Aorta (tissue), 5 donors: ENCODE measurements at places on chromosomes 1 and 21. TPM values are rescaled to one million over a fixed set of nuclear protein-coding genes. Genes with fewer than 3 reads are reported as not detected.

ATXN7L2 gene
- 3.8 TPM for total RNA-seq

FAM229A gene
- total RNA-seq, result 6.5 TPM

- peak; percentile 75 for DNase-seq
- H3K27ac ChIP-seq, result no peak overlapping the region
- no peaks in the 10 kb centered on the region for H3K27me3 ChIP-seq
- H3K4me1 ChIP-seq, result no peaks in the 10 kb centered on the region
Observed at GRCh38 chr1:172766462-172766861, 107.6 kb downstream of the FASLG start.

DNA sequence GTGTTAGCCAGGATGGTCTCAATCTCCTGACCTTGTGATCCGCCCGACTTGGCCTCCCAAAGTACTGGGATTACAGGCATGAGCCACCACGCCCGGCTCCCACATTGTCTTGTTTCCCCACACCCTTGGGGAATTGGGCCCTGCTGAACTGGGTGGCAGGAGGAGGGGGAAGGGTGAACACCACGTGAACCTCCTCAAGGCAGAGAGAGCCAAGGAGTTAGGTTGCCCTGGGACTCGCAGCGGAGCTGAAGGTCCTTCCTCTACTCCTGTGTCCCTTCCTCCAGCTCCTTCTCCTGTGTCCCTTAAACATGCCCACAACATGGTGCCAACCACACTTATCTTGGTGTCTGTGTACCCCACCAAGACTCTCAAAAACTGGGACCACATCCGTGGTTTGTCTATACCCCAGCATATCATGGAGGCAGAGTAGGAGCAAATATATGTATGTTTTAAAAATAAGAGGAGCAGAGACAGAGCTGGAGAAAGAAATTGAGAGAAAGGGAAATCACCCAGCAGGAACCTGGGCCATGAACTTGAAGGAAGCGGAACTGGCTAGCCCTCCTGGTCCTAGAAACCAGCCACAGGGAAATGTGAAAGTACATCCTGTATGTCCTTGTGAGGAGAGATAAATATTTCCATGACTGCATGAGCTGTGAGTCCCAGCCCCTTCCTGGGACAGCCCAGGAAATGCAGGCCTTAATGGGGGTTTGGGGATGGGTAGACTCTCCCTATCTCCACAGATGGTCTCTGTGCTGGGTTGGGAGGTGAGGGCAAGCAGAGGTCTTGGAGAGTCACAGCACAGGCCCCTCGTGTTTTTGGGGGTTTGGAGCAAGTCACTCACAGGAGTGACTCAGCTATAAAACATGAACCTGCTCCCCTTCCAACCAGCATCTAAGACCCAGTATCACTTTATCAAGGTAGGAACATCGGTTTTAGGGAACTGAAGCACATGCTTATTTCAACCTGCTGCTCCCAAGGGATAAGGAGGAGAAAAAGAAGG lies 9.4 kb upstream of the TAL1 start:
- H3K27me3 ChIP-seq, result no peaks in the 10 kb centered on the region
- H3K4me3 ChIP-seq, result no peak overlapping the region
- H3K36me3 ChIP-seq, result no peaks in the 10 kb centered on the region
- H3K27ac ChIP-seq, result no peak overlapping the region
- no peak for DNase-seq
- H3K4me1 ChIP-seq, result no peaks in the 10 kb centered on the region

- H3K4me3 ChIP-seq, result no peak overlapping the region
- H3K4me1 ChIP-seq, result no peaks in the 10 kb centered on the region
- no peaks in the 10 kb centered on the region for H3K36me3 ChIP-seq
- H3K27me3 ChIP-seq, result no peaks in the 10 kb centered on the region
- DNase-seq, result no peak
Observed at GRCh38 chr1:228358039-228358763, 48.4 kb downstream of the TRIM11 start.

GRCh38 chr1:151054971-151055547 lies 4.4 kb downstream of the CDC42SE1 start:
- no peak overlapping the region for H3K4me3 ChIP-seq
- H3K27me3 ChIP-seq, result no peaks in the 10 kb centered on the region
- H3K4me1 ChIP-seq, result peaks cover 4% of the 10 kb centered on the region
- peaks cover 2% of the 10 kb centered on the region for H3K36me3 ChIP-seq
- peak overlapping the region; percentile 17 for H3K27ac ChIP-seq

DNA sequence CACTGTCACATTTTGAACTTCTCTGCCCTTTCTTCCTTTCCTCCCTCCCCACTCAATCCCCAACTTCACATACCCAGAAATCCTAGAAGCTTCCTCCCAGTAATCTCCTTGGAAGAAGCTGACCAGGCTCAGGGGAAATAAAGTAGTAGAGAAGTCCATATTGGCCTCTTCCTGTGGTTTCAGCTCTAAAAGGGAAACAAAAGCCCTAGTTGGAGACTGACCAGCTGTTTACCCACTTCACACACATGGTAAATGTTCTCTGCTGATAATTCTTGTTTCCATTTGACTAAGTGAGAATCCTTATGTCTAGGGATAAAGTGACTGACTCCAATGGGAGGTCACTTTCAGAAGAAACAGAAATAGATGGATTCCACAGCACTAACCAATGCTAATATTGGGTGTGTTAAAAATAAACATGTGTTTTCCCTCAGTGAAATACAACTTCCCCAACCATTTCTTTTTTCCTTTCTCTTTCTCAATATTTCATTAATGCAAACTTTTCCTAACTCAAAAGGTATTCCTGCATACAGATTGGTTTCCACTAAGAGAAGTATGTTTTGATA lies 178.9 kb upstream of the DPT start:
- no peak for DNase-seq
- H3K27me3 ChIP-seq, result no peaks in the 10 kb centered on the region
- H3K4me3 ChIP-seq, result no peak overlapping the region
- no peaks in the 10 kb centered on the region for H3K36me3 ChIP-seq

DNA sequence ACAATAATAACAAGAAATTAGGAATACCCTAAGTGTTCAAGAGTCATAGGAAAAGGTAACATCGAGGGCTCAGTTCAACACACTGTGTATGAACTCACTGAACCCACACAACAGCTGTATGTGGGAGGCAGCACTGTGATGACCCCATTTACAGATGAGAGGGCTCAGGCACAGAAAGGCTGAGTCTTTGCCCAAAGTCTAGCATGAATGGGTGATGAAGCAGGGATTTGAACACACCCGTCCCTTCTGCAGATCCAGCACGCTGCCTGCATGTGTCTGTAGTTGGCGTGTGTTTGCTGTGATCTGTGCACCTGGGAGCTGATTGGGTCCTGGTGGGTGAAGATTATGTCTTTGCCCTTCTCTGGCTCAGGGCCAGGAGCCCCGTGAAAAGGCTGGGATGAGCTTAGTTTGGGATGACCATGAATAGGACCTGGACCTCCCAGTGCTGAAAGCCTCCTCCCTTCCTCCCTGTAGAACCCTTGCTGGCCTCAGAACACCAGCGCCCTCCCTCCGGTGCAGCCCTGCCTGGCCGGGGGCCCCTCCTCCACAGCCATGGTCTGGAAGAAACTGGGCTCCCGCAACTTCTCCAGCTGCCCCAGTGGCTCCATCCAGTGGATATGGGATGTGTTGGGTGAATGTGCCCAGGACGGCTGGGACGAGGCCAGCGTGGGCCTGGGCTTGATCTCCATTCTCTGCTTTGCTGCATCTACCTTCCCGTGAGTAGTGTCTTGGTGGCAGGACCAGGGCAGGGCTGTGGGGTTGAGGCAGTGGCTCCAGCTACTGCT lies 5.2 kb downstream of the SLC66A1 start:
- H3K27ac ChIP-seq, result no peak overlapping the region
- H3K27me3 ChIP-seq, result no peaks in the 10 kb centered on the region
- DNase-seq, result no peak
- H3K36me3 ChIP-seq, result no peaks in the 10 kb centered on the region

GRCh38 chr1:246425139-246425794 lies 81.8 kb downstream of the SMYD3 start:
- peaks cover 3% of the 10 kb centered on the region for H3K4me1 ChIP-seq
- no peak for DNase-seq
- no peaks in the 10 kb centered on the region for H3K36me3 ChIP-seq
- H3K27ac ChIP-seq, result no peak overlapping the region

GRCh38 chr1:97827887-97828286 lies 92.9 kb downstream of the DPYD start:
- H3K4me1 ChIP-seq, result no peaks in the 10 kb centered on the region
- DNase-seq, result no peak
- no peaks in the 10 kb centered on the region for H3K36me3 ChIP-seq
- H3K27me3 ChIP-seq, result no peaks in the 10 kb centered on the region

- H3K27me3 ChIP-seq, result no peaks in the 10 kb centered on the region
- no peak overlapping the region for H3K4me3 ChIP-seq
- H3K4me1 ChIP-seq, result peaks cover 4% of the 10 kb centered on the region
- no peak for DNase-seq
- no peak overlapping the region for H3K27ac ChIP-seq
- no peaks in the 10 kb centered on the region for H3K36me3 ChIP-seq
Observed at GRCh38 chr21:25913479-25913878, 178.7 kb downstream of the GABPA start.

DNA sequence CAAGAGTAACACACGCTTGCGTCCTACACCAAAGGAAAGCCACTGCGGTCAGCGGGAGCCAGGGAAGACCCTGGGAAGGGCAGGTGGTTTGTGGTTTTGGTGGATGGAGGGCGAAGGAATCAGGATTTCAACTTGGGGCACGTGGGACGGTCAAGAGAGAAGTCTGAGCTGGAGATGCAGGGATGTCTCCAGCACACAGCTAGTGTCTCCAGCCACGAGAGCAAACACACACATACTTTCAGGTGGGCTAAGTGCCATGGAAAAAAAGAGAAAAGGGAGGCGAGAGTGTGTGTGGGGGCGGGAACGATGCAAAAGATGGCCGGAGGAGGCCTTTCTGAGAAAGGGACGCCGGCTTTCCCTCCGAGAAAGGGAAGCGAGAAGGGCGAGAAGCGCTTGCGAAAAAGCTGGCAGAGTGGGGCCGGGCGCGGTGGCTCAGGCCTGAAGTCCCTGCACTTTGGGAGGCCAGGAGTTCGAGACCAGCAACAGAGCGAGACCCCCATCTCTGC lies 1.4 kb upstream of the SRRM1 start:
- H3K4me1 ChIP-seq, result no peaks in the 10 kb centered on the region
- DNase-seq, result peak; percentile 80
- H3K27ac ChIP-seq, result peak overlapping the region; percentile 47
- no peaks in the 10 kb centered on the region for H3K27me3 ChIP-seq
- H3K36me3 ChIP-seq, result no peaks in the 10 kb centered on the region
- peak overlapping the region; percentile 22 for H3K4me3 ChIP-seq

DNA sequence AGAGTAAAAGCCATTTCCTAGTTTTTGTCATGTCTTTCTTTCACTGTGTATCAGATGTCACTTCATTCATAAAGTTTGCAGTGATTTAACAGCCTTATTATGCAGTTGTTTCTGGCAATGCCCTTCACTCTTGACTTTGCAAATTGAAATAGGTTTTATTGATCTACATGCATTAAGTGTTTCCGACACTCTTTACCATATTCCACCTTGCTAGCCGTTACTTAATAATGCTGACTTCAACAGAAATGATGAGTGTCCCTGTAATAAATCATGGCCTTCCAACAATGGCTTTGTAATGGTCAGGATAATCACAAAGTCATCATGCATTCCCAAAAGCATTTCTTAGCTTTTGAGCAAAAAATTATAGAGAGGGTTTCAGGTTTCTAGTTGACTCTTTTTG lies 236.8 kb upstream of the FMN2 start:
- no peaks in the 10 kb centered on the region for H3K27me3 ChIP-seq
- H3K4me1 ChIP-seq, result peaks cover 1% of the 10 kb centered on the region
- no peak overlapping the region for H3K4me3 ChIP-seq
- no peak overlapping the region for H3K27ac ChIP-seq
- no peak for DNase-seq

GRCh38 chr1:77395051-77395450 lies 113.2 kb downstream of the AK5 start:
- no peak overlapping the region for H3K27ac ChIP-seq
- H3K4me3 ChIP-seq, result no peak overlapping the region
- H3K27me3 ChIP-seq, result no peaks in the 10 kb centered on the region
- H3K36me3 ChIP-seq, result no peaks in the 10 kb centered on the region
- H3K4me1 ChIP-seq, result peaks cover 5% of the 10 kb centered on the region
- DNase-seq, result no peak

DNA sequence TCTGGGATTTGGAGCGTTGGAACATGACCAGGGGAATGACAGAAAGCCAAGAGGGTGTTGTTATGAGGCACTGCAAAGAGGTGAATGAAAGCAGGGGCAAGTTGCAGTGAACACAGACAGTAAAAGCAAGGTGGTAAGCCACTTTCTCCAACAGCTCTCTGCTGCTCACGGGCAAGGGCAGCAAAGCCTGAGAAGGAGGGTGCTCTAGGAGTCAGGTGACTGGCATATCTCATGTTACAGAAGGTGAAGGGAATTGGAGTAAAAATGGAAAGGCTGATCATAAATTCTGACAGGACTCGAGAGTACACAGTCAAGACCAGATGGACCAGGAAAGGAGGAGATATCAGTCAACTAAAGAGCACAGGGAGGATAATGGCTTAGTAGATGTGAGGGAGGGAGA lies 14.5 kb downstream of the VAV3 start:
- no peak overlapping the region for H3K27ac ChIP-seq
- no peak for DNase-seq
- no peak overlapping the region for H3K4me3 ChIP-seq
- no peaks in the 10 kb centered on the region for H3K27me3 ChIP-seq

GRCh38 chr1:44594871-44595735 lies 79.2 kb downstream of the TMEM53 start:
- H3K4me1 ChIP-seq, result no peaks in the 10 kb centered on the region
- H3K27me3 ChIP-seq, result no peaks in the 10 kb centered on the region
- no peaks in the 10 kb centered on the region for H3K36me3 ChIP-seq
- peak; percentile 86 for DNase-seq
- no peak overlapping the region for H3K27ac ChIP-seq

GRCh38 chr1:233959971-233960370 lies 55.5 kb downstream of the SLC35F3 start:
- no peak for DNase-seq
- H3K36me3 ChIP-seq, result no peaks in the 10 kb centered on the region
- no peak overlapping the region for H3K4me3 ChIP-seq
- no peaks in the 10 kb centered on the region for H3K4me1 ChIP-seq

GRCh38 chr1:165387505-165387904 lies 31.0 kb upstream of the LMX1A start:
- H3K27ac ChIP-seq, result no peak overlapping the region
- no peaks in the 10 kb centered on the region for H3K36me3 ChIP-seq
- no peaks in the 10 kb centered on the region for H3K4me1 ChIP-seq
- no peak for DNase-seq
- no peak overlapping the region for H3K4me3 ChIP-seq

DNA sequence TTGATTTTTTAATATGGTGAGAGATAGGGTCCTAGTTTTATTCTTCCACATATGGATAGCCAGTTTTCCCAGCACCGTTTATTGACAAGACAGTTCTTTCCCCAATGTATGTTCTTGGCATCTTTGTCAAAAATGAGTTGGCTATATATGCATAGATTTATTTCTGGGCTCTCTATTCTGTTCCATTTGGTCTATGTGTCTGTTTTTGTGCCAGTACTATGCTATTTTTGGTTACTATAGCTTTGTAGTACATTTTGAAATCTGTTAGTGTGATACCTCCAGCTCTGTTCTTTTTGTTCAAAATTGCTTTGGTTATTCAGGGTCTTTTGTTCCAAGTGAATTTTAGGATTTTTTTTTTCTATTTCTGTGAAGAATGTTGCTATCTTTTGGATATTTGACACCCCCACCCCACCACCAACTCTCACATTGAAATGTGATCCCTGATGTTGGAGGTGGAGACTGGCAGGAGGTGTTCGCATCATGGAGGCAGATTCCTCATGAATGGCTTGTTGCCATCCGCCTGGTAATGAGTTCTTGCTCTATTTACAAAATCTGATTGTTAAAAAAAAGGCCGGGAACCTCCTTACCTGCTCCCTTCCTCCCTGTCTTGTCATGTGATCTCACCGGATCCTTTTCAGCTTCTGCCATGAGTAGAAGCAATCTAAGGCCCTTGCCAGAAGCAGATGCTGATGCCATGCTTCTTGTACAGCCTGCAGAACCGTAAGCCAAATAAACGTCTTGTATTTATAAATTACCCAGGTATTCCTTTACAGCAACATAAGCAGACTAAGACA lies 54.8 kb upstream of the KRTAP19-8 start:
- H3K4me1 ChIP-seq, result no peaks in the 10 kb centered on the region
- no peaks in the 10 kb centered on the region for H3K36me3 ChIP-seq
- H3K27ac ChIP-seq, result no peak overlapping the region
